Skin of body (tissue), 3 donors: ENCODE measurements at places on chromosomes 16 and 17. TPM values are rescaled to one million over a fixed set of nuclear protein-coding genes. Genes with fewer than 3 reads are reported as not detected.

CTF1 gene
- 0.59 TPM for total RNA-seq

- no peak for DNase-seq
Measured at GRCh38 chr16:85265810-85266209, 153.5 kb upstream of the CIBAR2 start.

CD19 gene
- not detected for total RNA-seq

DNA sequence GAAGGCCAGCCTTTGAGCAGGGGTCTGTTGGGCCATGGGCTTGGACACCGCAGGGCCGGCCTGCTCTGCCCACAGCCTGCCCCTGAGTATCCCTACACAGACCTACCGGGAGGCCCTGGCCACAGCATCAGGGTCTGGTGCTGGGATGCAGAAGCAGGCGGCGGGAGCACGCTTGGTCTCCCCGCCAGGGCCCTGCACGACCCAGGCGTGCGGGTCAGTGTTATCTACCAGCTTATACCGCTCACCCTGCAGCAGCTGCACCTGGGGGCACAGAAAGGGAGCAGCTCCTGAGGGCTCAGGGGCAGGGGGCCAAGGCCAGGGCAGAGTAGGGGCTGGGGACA, 8.8 kb downstream of the EVPL start:
- DNase-seq, result no peak

DNA sequence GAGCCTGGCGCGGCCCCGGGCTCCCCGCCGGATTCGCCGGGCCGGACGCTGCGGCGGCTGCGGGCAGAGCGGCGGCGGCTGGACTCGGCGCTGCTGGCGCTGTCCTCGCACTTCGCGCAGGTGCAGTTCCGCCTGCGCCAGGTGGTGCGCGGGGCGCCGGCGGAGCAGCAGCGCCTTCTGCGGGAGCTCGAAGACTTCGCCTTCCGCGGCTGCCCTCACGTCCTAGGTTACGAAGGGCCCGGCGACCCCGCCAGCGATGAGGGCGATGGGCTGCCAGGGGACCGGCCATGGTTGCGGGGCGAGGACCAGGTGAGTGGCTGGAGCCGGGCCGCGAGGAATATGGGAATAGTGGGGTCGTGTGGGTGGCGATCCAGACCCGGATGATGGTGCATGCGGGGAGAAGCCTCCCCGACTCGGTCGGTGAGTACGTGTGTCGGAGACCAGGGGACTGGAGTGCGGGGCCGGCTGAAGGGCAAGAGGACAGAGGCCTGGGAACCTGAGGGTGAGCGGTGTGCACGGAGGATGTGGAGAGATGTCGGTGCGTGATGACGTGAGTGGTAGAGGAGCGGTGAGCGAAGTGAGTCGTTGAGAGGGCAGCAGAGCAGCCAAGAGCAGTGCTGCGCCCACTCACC, 517 bp downstream of the RUNDC1 start:
- no peak for DNase-seq

DNA sequence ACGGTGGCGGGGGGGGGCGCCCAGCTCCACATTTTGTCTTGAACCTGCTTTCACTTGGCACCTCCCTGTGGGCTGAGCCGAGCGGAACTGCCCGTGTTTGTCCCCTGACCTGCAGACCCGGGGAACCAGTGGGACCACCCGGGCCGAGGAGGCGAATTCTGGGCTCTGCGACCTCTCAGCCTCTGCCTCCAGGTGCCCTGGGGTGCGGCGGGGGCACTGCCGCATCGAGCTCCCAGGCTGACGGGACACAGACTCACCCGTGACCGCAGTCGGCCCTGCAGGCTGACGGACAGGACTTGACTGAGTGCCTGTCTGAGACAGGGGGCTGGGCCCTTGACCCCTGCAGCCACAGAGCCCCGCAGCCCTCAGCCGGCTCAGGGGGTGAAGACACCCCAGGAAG, 11.1 kb upstream of the C1QTNF8 start:
- DNase-seq, result no peak

GRCh38 chr17:36939802-36940312, 2.6 kb downstream of the LHX1 start:
- no peak for DNase-seq

DNA sequence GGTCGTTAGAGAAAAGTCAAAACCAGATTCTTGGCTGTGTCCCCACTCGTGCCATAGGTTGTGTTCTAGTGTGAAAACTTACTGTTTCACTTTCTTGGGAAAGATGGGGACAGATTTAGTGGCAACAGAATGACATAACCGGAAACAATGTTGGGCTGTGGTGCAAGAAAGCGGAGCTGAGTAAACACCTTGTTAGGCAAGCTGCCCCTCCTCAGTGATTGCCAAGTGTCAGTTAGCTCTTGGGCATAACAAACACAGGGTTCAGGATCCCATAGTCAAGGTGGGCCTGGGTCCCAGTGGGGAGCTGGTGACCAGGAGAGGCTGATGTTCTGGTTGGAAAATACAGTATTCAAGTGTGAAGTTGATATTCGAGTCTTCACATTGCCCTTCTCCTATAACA, 15.4 kb downstream of the UBN1 start:
- DNase-seq, result no peak

DNA sequence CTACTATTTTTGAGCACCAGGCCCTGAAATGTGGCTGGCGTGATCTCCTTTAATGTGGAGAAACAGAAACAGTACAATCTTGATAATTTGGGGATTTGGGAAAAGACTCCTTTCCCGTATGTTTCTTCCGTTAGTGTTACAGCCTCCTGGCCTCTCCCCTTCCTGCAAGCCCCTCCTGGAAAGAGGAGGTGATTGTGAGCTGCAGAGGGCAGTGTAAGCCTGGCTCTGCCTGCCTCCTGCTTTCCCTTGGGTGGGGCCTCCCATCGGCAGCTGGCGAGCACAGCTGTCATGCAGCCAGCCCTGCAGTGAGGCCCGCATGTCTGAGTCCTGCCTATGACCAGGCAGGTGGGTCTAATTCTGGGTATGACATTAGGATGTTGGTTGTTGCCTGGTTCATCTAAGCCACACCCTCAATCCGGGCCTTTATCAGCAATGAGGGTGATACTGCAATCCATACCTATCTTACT, 48.7 kb upstream of the WSB1 start:
- peak; percentile 89 for DNase-seq

P2RX1 gene
- 2.6 TPM for total RNA-seq

- no peak for DNase-seq
Measured at GRCh38 chr16:50293041-50293783, 26.9 kb downstream of the ADCY7 start.

- no peak for DNase-seq
Measured at GRCh38 chr16:82625066-82625968, 1.5 kb upstream of the CDH13 start.

PEX12 gene
- 3.0 TPM for total RNA-seq

CAPNS2 gene
- 71.3 TPM for total RNA-seq

DNA sequence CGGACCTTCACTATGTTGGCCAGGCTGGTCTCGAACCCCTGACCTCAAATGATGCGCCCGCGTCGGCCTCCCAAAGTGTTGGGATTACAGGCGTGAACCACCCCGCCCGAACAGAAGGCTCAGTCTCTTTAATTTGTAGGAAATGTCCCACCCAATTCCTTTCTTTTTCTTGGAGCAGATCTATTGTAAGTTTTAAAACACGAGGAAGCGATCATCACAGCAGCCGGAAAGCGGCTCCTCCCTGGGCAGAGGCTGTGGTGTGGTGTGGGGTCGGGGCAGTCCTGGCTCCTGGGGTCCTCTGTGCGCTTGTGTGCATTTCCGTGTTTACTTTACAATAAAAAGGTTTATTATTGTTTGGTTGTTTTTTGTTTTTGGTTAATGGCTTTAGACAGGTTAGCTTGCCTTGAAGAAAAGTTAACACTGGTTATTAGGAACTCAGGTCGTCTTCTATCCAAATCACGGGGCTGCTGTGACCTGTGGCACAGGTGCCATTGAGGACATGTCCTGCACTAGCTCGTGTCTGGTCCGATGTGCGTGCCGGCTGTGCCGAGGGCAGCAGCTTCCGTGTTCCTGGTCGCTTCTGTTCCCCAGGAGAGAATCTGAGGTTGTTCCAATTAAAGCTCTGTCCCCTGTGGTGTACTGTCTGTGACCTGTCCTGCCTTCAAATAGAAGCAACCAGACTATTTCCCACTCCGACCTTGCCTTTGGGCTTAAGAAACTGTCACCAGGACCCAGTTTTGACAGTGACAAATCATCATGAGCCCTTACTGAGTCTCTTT, 83.1 kb downstream of the SEC14L1 start:
- DNase-seq, result no peak

GRCh38 chr17:5034063-5034462, 1.2 kb downstream of the SLC52A1 start:
- no peak for DNase-seq

GRCh38 chr17:57309479-57309878, 53.2 kb downstream of the MSI2 start:
- no peak for DNase-seq

- DNase-seq, result no peak
Measured at GRCh38 chr17:41772218-41772585, 14.3 kb downstream of the JUP start.

KCNJ18 gene
- total RNA-seq, result not detected

DNA sequence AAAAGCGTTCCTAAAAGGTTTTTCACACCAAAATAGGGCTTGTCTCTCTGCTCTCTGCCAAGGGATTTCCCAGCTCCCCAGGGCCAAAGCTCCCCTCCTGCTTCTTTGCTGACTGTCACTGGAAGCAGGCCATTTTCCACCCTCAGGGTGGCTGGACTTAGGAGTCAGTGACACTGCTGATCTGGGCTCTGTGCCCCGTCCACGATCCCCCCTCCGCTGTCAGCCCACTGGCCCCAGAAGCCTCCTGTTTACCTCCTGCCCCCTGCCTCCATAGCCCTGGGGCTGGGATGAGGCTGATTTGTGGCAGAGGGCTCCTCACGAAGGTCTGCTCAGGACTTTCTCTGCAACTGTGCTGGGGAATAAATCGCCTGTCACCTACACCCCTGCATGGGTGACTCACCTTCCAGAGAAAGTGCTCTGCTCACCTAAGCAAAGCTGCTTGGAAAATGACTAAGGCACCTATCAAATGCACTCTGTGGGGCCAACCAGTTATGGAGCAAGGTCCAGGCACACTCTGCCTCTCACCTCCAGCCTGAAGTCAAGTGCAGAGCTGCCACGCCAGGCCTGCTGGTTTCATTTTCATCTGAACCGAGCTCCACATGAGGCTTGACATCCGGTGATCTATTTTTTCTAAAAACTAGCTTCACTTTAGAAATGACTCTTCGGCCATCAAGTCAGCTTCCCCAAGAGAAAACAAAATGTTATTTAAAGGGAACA, 4.9 kb downstream of the MAP3K14 start:
- no peak for DNase-seq

TMEM235 gene
- total RNA-seq, result not detected

- DNase-seq, result no peak
Measured at GRCh38 chr17:34736611-34737010, 157.2 kb downstream of the TMEM132E start.

GRCh38 chr17:57037411-57037810, 47.6 kb upstream of the AKAP1 start:
- DNase-seq, result no peak

- no peak for DNase-seq
Measured at GRCh38 chr16:3122926-3123570, 10.7 kb downstream of the ZNF205 start.

CLEC19A gene
- total RNA-seq, result not detected
